Hypothalamus (tissue), 51 donors: ENCODE measurements at places on chromosomes 4 and X.

- no peak for DNase-seq
These were observed 16.2 kb downstream of the SH3RF1 start for GRCh38 chr4:169254546-169254983.

- DNase-seq = no peak
These were observed 88.4 kb downstream of the GPR143 start for GRCh38 chrX:9677098-9677739.

- DNase-seq = peak; percentile 0
These were observed 23.5 kb upstream of the CA5B start for GRCh38 chrX:15714529-15714928.

- DNase-seq = no peak
These were observed 104.0 kb upstream of the ARHGEF9 start for GRCh38 chrX:63889001-63889400.

- no peak for DNase-seq
These were observed 117.1 kb upstream of the BMP3 start for GRCh38 chr4:80913381-80913780.

DNA sequence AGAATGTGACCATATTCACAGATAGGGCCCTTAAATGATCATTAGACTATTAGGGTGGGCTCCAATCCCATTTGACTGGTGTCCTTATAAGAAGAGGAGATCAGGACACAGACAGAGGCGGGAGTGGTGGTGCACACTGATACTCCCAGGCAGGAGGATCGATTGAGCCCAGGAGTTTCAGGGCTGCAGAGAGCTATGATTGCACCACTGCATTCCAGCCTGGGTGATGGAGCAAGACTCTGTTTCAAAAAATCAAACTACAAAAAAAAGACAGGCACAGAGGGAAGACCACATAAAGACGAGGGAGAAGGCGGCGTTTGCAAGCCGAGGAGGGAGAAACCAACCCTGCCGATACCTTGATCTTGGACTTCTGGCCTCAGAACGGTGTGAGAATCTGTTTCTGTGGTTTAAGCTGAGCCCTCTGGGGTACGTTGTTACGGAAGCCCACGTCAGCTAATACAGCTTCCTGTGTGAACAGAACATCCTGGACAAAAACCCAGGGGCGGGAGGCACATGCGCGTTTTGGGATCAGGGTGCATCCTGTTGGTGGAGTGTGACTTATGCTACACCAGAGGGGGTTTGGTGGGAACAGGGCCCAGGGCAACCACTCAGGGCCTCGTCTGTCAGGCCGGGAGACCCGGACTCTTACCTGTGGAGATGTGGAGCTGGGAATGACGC lies 211.8 kb upstream of the PSAPL1 start:
- DNase-seq = no peak
